ENCODE measurements at places on chromosomes 4 and X.

DNA sequence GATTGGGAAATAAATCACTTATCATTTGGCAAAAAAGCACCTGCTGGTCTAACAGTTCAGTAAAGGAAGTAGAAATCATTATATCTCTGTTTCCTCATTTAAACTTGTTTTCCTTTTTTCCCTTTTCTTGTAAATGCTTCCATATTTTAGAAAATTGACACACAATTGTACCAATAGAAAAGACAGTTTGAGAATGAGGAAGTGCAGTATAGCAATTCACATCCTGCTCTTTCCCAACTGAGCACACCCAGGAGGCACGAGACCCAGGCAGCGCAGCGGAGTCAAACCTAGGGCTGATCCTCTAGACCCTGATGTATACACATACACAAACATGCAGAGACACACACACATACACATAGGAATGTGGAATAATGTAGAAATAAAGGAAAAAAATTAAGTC, 74.8 kb upstream of the PACRGL start:
- peak; percentile 2 for DNase-seq

DNA sequence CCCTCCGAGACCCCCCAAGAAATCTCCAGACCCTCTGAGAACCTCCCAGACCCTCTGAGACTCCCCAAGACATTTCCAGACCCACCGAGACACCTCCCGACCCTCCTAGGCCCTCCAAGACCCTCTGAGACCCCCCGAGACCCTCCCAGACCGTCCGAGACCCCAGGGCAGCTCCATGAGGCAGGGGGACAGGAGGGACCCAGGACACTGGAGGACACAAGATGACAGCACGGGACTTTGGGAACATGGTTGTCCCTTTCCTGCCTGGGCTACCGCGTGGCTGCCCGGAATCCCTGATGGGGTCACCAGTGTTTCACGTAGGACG, 10.3 kb downstream of the CTBP1 start:
- DNase-seq = no peak

- DNase-seq = peak; percentile 79
Measured at GRCh38 chrX:153934762-153935325, at the start of gene NAA10. Gene NAA10, minus strand, starts transcription at chrX:153935037. Its CDS starts 133 bp downstream, at chrX:153934904.

GRCh38 chrX:101383679-101384205, 2.2 kb downstream of the BTK start:
- DNase-seq = no peak

GRCh38 chrX:1105671-1106419, 106.6 kb downstream of the CRLF2 start:
- no peak for DNase-seq

GRCh38 chrX:131958724-131959123, 64.4 kb upstream of the STK26 start:
- no peak for DNase-seq

DNA sequence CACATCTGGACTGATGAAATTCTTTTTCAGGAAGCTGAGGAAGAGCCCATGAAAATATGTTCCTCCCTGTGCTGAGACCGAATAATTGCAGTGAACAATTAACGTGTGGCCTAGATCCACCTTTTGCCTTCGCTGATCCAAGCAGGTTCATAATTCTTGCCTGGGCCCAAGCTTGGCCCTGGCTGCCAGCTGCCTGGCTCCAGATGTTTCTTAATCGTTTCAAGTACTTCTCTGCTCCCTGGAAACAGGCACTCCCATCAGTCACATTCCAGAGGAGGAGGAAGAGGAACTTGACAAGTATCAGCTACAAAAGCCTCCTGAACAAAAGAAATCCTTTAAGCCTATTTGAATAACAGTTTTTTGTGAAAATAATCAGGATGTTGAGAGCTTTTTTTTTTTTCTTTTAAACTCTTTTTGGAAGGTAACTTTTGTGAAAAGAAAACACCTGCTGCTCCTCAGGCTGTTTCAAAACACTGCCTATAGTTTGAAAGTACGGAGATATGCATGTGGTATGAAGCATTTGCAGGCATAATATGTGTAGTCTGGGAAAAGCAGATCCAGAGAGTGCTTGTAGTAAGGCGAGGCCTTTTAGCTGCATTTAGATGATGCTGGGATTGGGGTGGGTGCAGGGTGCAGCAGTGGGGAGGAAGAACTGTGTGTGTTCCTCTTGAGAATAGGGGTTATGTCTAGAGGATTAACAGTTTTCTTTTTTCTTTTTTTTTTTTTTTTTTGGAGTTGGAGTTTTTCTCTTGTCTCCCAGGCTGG, 154.4 kb downstream of the PTTG2 start:
- no peak for DNase-seq

DNA sequence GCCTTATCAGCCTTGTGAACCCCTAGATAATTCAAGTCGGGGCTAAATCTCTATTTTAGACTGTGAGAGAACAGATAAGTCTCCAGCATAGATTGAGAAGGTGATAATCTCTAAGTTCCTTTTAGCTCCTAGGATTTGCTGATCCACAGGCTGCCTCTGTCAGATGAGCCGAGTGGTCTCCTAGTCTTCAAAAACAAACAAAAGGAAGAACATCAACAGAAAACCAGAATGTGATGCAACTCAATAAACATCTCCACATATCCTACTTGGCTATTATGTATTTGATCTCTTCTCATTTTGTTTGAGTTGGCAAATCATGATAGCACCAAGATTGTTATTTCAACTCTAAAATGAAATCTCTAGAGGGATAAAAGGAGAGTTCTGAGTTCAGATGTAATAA, 88.4 kb upstream of the SLC7A11 start:
- DNase-seq = no peak

- no peak for DNase-seq
Measured at GRCh38 chr4:4618847-4619246, 77.0 kb upstream of the STX18 start.

GRCh38 chr4:143700416-143701352, at the start of gene FREM3:
Gene FREM3, minus strand, starts transcription at chr4:143700675. Its CDS starts 0 bp downstream, at chr4:143700675.
- DNase-seq = no peak

DNA sequence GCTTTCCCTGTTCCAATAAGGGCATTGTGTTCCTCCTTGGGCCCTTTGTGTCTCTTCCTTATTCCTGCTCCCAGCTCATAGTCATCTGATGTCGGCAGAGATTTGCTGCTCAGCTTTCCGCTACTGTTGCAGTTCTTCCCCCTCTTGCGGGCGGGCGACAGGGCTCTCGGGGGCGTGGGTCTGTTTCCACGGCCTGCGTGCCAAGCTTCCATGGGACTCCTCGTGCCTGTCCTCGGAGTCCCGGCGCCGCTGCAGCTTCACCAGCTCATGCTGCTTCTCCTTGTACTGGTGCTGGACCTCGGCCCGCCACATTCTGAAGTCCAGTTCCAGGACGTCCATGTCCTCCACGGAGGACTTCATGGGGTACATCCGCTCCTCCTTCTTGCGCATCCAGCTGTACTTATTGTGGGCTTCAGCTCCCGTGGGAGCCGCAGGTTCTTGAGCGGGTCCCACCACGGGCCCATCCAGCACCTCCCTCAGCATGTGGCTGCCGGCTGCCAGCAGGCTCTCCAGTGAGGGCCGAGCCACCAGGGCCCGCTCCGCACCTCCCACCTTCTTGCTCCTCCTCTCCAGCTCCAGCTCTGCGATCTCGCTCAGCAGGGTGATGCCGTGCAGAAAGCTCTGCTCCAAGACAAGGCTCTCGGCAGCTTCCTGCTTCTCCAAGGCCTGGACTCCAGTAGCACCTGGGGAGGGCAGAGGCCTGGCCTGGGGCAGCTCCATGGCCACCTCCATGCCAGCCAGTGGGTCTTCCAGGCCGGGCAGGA, 74.1 kb upstream of the UCP1 start:
- DNase-seq = no peak

GRCh38 chr4:156642161-156642560, 329.4 kb downstream of the PDGFC start:
- no peak for DNase-seq

DNA sequence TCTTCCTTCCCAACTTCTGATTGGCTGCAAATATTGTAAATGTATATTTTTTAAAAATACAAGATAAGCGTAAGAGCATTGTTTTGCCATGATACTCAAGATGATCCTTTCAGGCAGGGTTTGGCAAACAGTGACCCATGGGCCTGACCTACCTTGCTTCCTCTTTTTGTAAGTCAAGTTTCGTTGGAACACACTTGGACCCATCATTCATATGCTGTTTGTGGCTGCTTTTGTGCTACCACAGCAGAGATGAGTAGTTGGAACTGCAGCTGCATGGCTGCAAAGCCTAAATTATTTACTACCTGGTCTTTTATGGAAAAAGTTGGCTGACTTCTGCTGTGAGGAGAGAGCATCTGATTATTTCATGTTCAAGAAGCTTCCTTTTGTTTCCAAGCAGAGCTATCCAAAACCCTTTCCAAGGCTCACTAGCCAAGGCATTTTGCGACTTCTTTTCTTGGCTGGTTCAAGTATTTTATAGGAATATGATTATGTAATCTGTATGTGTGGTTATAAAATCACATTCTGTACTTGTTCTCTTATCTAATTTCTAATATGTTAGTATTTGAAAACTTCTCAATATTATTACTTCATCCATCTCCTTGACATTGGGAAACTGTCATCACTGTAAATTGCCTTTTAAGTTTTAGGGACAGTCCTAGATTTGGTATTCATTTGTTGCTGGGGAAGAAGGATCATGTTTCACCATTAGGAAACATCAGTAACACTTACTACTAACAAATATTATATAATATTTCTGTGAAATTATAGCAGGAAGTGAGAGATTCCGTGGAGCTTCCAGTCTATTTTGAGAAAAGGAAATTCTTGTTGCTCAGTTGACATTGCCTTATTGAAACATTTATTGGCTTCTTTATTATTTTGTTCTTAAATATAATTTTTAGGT, 109.2 kb downstream of the ARHGAP10 start:
- peak; percentile 22 for DNase-seq

DNA sequence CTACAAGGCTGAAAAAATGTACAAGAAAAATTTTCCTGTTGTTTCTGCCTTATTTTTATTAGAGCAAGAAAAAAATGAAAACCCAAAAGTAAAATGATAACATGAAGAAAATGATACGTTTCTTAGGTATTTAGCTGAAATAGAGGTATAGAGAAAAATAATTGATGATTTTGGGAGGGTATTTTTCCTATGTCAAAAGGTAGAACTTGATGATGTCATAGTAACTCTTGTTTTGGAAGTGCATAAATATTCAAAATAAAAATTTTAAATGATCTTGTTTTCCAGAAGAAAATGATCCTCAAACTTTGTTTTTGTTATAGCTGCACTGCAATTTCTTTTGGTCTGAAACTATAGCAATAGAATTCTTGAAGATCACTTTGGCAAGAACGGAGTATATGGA, 608.8 kb upstream of the BOD1L1 start:
- DNase-seq = no peak

DNA sequence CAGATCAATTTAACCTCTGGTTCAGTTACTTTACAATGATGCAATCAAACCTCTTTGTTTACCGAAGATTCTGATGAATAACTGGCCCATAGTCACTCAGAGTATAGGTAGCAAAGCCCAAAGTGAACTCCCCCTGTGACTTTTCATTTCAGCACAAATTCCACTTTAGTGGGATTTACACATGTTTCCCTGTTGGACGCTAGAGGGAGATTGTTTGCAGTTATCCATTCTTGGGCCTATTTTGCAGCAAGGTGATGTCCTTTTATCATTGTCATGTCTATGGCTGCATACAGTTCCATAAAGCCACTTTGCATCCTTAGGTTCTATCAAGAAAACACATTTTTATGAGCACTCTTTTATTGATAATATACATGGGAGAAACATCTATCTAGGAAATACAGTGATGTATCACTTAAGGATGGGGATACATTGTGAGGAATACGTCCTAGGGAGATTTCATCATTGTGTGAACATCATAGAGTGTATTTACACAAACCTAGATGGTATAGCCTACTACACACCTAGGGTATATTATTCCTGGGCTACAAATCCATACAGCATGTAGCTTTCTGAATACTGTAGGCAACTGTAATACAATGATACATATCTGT, 14.5 kb upstream of the DKK2 start:
- no peak for DNase-seq

DNA sequence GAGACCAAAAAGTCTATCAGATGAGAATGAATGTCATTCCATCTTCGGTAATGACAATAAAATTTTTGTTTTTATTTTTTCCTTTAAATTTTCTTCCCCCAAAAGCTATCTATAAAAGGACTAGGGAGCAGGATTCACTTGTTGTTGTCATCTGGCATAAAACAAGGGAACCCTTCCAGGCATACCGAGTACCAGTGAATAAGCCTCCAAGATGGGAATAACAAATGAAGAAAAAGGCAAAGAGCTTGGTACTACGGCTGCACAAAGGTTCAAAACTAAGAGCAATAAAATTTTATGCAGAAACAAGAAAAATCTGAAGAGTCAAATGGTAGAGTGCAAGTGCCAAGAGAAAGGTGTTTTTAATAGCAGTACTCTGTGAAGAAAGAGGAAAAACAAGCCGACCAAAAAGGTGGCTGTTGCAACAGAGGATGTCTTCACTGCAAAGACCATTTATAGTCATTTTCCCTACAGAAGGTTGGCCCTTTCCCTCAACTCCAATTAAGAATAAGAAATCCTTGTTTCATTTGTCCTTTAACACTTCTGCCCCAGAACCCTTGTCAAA, 25.8 kb downstream of the PPP3CA start:
- no peak for DNase-seq
